ENCODE measurements at places on chromosomes 6 and 20.

- no peak for DNase-seq
Measured at GRCh38 chr6:12654514-12654913, 62.1 kb upstream of the PHACTR1 start.

DNA sequence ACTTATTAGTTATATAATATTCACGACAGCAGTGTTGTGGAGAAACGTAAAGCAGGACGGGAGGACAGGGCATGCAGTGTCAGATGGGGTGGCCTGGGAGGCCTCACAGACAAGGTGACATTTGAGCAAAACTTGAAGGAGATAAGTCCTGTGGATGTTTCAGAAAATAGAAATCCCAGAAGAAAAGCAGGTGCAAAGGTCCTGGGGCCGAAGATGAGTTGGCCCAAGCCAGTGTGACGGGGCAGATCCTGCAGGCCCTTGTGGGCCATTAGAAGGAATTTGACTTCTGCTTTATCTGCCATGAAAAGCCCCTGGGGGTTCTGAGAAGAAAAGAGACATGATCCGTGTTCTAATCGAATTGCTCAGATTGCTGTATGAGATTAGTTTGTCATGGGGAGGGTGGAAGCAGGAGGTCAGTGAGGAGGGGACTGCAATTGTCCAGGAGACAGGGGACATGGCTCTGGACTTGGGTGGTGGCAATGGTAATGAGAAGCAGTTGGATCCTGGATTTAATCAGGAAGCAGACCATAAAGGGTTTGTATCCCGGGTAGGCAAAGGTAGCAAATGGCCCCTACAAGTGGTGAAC, 437.4 kb upstream of the SULF2 start:
- DNase-seq = no peak

DNA sequence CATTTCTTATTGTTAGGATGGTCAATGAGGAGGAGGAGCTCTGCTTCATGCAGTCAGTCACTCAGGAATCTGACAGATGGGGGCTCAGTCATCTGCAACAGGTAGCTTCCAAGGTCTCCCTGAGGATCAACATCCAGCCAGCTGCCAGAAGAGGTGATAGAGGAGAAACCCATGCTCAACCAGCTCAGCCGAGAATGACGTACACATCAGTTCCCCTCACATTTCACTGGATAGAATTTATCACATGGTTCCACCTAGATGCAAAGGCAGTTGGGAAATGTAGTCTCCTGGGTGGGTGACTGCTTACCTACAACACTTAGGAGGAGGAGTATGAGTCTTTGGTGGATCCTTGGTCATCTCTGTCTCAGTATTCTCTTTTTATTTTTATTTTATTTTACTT, 144.5 kb downstream of the CEBPB start:
- DNase-seq = no peak

DNA sequence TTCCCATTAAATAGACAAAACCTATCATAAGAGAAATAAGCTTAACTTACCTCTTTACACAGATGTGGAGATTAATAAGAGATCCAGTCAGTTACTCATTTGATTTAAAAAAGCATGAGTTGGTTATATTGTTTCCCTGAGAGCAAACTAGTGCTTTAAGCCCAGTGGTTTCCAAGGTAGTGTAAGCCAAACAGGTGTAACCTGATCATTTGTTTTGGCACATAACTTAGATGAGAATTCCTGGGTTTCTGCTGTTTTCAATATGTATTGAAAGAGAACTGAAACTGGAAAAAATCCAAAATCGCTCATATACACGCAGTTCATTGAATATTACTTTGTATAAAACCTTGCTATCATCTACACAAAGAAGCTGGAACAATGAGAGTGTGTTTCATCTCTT, 30.5 kb upstream of the SMIM8 start:
- DNase-seq = no peak

- no peak for DNase-seq
Measured at GRCh38 chr6:124872361-124873065, 89.7 kb upstream of the RNF217 start.

DNA sequence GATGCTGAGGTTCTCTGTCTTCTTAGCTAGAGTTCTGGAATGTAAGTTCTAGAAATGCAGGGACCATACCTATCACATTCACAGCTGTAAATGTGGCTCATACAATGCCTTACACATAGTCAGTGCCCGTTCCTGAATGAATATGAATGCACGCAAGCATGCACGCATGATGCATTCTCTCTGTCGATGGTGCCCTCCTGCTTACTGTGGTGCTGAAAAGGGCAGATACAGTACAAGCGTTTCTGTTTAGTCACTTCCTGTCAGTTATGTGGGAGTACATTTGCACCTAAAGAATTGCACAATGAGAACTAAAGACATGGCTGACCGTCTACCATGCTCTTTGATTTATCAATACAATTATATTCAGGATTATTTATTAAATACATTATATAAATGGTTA, 152.2 kb upstream of the SOX4 start:
- DNase-seq = no peak

GRCh38 chr20:25565578-25566157, 19.7 kb downstream of the NINL start:
- no peak for DNase-seq

- DNase-seq = no peak
Measured at GRCh38 chr6:110661414-110661813, 153.9 kb downstream of the CDK19 start.

GRCh38 chr20:1477896-1478490, 11.3 kb upstream of the NSFL1C start:
- no peak for DNase-seq

- DNase-seq = no peak
Measured at GRCh38 chr6:147222160-147222838, 18.1 kb downstream of the STXBP5 start.

- DNase-seq = no peak
Measured at GRCh38 chr6:169963581-169964297, 212.3 kb downstream of the ERMARD start.

DNA sequence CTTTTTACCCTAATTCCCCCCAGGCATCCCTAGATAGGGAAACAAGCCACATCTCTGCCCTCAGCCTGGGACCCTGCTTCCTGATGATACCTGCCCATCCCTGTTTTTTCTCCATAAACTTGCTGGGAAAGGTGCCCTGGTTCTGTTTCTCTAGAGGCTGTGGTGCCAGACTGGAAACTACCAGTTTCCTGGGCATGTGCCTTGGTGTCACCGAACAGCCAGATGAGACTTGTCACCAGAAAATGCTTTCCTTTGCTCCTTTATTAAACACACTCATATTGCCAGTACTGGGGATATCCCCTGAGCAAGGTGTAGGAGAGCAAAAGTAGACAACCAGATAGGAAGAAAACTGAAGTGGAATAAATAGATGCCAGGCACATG, 16.8 kb downstream of the SRSF3 start:
- DNase-seq = no peak

DNA sequence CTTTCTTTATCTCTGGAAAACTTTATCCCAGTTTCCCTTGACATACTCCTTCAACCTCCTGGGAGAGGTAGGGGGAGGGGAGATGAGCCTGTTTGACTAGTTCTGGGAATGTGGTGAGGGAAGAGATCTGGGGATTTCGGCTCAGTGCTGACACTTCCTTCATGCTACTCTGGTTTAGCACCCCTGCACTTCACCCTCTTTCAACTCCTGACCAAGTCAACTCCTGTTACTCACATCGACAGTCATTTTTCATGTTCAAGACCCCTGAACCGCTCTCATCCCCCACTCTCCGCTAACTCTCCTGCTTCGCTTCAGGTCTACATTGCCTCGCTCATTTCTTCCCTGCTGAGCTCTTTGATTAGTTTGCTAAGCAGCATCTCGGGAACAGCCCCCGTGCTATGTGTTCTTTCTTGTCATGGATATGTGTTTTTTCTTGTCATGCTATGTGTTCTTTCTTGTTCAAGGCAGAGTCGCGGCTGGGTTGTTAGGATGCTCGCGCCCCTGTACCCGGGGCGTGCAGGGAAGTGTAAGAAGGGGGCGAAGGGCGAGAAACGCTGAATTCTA, 16.6 kb upstream of the TRIM27 start:
- no peak for DNase-seq

DNA sequence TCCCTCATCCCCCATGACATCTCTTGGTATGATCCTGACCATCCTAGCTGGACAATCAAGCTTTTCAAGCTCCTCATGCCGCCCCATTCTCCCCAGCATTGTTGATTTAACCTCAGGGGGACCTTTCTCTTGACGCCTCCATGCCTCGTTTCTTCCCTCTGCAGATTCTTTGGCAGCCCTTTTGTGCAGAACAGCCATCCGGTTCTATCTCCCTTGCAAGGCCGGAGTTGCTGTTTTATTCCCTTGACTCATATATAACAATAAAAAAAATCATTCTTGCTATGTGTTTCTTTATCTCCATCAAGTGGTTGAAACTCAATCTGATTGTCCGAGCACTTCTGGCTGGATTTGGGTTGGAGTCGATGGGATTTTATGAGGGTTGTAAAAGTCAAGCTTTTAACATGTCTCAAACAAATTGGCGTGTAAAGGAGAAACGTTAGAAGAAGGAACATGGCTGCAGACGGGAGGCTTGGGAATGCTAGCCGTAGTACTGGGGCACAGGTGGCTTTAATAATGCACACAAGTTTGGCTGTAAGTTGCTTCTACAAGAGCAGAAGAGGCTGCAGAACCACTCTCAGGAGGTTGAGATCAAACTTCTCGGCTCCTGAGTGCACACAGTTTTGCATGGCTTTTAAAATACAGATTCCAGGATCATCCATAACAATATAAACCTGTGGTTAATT, 3.9 kb upstream of the SULF2 start:
- no peak for DNase-seq

GRCh38 chr20:62117658-62118057, 4.6 kb upstream of the LSM14B start:
- no peak for DNase-seq

DNA sequence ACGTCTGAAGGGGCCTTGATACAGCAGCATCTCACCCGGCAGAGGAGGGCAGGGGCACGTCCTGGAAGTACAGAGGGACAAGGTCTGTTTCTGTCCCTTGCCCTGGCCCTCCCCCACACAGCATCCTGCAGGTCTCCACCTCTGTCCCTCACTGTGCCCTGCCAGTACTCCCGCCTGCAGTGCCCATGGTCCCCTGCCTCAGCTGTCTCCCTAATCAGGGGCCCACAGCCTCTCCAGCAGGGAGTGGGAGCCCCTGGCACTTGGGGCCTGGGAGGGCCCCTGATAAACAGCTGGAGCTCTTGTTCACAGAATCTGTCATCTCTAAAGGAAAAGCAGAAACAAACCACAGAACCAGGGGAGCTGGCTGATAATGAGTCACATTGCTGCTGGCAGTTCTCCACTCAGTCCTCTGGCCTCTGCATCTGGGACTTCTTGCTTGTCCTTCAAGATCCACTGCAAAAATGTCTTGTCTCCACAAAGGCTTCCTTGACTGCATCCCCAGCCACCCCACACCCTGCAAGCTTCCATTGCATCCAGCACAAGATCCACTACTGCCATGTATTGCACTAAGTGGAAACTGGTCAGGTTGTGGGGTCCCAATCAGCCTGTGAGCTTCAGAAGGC, 33.2 kb upstream of the TAF8 start:
- DNase-seq = peak; percentile 63

DNA sequence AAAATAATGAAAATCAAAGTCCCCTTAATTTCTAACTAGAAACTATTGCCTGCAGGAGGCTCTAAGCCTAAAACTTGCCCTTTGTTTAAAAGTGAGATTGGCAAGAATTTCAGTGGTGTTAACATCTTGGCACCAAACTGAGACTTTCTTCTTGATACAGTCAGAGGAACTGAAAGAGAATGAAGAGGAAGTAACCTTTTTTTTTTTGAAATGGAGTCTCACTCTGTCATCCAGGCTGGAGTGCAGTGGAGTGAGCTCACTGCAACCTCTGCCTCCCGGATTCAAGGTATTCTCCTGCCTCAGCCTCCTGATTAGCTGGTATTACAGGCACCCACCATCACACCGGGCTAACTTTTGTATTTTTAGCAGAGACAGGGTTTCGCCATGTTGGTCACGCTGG, 3.6 kb downstream of the DOP1A start:
- no peak for DNase-seq

- peak; percentile 30 for DNase-seq
Measured at GRCh38 chr6:118580585-118581419, 32.7 kb downstream of the PLN start.

- DNase-seq = no peak
Measured at GRCh38 chr6:105458084-105458483, 55.2 kb upstream of the PREP start.

DNA sequence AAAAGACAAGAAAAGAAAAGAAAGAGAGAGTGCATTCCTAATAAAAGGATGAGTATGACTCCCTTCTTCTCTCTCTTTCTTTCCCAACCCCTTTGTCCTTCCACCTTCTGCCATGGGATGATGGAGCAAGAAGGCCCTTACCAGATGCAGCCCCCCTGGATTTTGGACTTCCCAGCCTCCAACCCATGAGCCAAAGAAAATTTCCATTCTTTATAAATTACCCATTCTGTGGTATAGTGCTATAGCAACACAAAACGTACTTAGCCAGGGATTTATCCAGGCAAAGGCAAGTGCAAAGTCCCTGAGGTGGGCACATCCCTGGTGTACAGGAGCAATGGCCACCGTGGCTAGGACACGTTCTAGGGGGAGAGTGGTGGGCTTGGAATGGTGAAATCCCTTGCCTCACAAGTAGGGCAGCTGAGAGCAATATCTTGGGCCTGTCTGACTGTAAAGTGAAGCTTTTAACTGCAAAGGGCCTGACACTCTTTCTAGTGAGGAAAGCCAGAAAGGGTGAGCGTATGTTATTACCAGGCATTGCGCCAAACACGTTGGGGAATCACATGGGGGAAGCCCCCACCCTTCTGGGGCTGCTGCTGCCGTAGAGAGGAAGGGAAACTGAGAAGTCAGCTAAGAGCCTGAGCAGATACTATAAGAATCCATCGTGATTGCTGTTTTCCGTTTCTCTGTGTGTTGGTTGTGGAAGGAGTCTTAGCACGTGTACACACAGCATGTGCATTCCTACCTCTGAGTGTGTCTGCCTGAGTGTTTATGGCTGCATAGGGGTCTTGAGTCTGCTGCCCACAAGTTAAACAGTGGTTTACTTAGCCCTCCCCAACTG, 50.7 kb upstream of the SIRPA start:
- peak; percentile 93 for DNase-seq

DNA sequence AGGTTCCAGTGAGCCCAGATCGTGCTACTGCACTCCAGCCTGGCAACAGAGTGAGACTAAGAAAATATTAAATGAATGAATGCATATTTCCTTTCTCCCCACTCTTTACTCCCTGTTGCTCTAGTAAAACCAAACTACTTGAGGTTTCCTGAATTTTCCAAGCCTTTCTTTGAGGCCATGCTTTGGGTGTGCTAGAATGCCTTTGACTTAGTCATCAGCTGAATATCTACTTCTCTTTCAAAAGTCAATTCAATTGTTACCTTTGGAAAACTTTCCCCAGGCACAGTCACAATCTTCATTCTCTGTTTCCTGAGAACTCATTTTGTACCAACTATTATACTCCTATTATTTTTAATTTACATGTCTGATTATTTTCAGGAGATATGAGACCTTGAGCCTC, 27.5 kb upstream of the CEP85L start:
- DNase-seq = no peak

- peak; percentile 66 for DNase-seq
Measured at GRCh38 chr6:134822920-134823709, 126.8 kb downstream of the ALDH8A1 start.

DNA sequence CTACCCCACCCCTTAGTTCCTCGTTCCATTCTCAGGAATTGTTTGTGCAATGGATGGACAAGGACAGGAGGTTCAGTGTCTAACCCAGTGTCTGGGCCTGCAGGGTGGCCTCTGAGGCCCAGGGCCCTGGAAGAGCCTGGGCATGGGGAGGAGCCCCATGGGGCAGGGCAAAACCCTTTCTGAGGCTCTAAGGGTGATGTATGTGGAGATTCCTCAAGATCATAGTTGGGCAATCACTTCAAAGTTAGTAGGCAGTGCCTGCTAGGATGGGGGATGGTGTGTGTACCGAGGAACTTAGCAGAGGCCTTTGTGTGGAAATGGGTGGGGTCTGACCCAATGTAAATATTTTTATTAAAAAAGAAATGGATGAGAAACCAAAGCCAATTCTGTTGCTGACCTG, 6.7 kb upstream of the C2 start:
- DNase-seq = no peak

All from AG04450 (cell line).